Activated T-cell treated with anti-CD3 and anti-CD28 coated beads for 24 hours (primary cell): ENCODE measurements at places on chromosomes 2 and 18.

GRCh38 chr18:53625997-53626599 lies 598.4 kb downstream of the MBD2 start:
- no peak for DNase-seq

DNA sequence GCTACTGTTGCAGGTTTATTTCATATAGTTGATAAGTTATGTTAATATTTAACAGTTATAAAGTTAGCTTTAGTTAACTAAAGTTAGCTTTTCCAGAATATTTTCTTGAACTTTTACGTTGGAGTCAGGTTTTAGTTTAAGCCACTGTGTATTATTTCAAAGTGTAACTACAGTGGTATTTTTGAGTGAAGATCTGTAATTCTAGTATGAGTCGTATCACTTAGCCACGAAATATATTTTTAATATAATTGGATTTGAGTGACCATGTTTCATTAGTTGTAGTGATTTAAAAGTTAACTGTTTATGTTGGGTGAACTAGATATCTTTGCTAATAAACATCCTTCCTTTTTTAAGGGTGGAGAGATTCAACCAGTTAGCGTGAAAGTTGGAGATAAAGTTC lies 2.5 kb downstream of the HSPE1 start:
- no peak for DNase-seq

DNA sequence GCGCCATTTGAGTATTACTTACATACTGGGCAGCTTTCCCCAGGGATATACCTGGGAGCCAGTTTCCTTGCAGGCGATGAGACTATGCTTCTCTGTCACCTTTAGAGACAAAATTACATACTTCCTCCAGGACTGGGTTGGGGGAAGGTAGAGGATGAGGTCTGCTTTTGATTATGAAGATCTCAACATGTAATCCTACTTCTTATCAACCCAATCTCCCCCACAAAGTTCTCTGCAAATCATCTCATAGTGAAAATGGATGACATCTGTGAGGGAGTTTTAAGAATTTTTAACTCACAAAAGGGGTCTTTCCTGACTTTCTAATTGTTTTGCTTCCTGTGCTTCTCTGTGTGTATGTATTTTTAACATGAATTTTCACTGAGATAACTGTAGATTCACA lies 81.9 kb downstream of the TMEM131 start:
- DNase-seq, result no peak

- no peak for DNase-seq
These were observed 675.6 kb upstream of the VRK2 start for GRCh38 chr2:57370882-57371585.

DNA sequence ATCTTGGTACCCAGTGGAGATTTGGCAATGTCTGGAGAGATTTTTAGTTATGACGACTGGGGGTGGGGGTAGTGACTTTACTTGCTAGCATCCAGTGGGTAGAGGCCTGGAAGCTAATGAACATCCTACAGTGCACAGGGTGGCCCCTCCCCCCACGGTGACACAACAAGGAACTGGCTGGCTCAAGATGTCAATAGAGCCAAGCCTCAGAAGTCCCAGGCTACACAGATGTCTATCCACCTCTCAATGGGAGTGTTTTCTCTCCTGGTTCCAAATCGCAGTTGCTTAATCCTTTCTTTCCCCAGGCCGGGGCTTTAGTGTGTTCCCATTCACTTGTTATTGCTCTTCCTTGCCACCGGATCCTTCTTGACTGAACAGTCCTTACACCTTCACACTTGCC lies 9.3 kb upstream of the CCBE1 start:
- no peak for DNase-seq

GRCh38 chr18:7645756-7646155 lies 78.6 kb downstream of the PTPRM start:
- DNase-seq, result no peak

- no peak for DNase-seq
These were observed 33.3 kb downstream of the RBMS1 start for GRCh38 chr2:160460333-160460731.

- DNase-seq, result no peak
These were observed 6.5 kb upstream of the DUSP2 start for GRCh38 chr2:96151595-96152303.

DNA sequence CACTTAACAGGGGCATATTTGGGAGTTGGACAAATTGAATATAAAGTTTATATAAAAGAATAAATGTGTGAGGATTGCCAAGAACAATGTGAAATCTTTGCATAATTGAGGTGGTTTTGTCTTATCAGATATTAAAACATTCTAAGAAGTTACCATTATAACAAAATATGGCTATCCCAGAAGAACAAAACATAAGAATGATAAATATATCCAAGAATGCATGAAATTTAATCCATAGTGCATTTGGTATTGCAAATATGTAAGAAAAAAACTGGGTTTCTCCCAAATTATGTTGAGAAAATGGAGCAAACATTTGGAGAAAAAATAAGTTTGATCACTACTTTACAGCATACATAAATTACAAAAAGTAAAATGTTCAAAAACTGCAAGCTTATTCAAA lies 562.4 kb downstream of the RNF144A start:
- no peak for DNase-seq

- DNase-seq, result no peak
These were observed 2.4 kb downstream of the HNRNPLL start for GRCh38 chr2:38600242-38600891.

DNA sequence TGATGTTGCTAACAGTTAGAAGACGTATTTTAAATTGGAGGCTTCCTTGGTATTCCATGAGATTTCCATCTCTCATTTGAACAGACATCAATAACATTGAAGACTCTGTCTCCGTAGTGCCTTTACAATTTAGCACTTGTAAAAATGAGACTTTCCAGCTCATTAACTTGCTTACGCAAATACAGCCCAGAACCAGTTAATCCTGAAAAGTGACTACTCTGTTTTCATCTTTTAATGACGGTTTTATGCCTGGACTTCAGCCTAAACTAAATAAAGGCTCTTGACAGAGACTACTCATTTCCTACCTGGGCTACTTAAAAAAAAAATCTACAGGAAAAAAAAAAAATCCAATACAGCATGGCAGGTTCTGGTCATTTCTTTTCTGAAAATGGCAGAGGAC lies 148.6 kb downstream of the LRATD1 start:
- no peak for DNase-seq

DNA sequence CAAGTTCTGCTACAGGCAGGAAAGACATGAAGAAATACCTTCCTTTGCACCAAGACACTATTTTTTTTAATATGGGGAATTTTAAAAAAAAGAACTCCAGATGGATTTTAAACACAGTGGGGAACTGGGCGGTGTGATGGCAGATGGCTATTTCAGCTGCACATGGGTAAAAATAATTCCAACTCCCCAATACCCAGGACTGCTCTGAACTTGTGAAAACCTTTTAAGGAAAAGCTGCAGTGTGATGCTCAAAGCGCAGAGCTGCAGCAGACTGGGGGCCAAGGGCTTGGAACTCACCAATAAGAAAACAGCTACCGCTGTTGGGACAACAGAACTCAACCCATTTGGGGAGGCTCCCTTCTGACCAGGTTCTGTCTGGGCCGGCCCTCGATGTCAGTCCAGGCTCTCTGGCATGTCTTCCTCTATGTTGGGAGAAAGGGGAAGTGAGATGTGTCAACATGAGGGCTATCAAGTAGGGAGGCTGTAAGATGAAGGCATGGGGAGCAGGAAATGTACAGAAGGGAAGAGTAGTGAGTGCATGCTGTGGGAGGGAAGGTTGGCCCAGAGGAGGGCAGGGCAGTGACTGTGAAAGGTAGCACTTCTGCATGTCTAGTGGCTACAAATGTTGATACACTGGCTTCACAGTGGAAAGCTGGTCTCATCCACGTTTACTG lies 64.0 kb upstream of the SLC14A2 start:
- DNase-seq, result no peak

GRCh38 chr2:5697562-5697961 lies 5.4 kb downstream of the SOX11 start:
- DNase-seq, result no peak

GRCh38 chr2:10400568-10400977 lies 47.6 kb downstream of the ODC1 start:
- peak; percentile 14 for DNase-seq

- DNase-seq, result no peak
These were observed 288.0 kb downstream of the AFF3 start for GRCh38 chr2:99854236-99854852.

GRCh38 chr2:60351321-60351720 lies 202.1 kb downstream of the BCL11A start:
- no peak for DNase-seq

- no peak for DNase-seq
These were observed 357.0 kb downstream of the TSN start for GRCh38 chr2:122112216-122113005.

DNA sequence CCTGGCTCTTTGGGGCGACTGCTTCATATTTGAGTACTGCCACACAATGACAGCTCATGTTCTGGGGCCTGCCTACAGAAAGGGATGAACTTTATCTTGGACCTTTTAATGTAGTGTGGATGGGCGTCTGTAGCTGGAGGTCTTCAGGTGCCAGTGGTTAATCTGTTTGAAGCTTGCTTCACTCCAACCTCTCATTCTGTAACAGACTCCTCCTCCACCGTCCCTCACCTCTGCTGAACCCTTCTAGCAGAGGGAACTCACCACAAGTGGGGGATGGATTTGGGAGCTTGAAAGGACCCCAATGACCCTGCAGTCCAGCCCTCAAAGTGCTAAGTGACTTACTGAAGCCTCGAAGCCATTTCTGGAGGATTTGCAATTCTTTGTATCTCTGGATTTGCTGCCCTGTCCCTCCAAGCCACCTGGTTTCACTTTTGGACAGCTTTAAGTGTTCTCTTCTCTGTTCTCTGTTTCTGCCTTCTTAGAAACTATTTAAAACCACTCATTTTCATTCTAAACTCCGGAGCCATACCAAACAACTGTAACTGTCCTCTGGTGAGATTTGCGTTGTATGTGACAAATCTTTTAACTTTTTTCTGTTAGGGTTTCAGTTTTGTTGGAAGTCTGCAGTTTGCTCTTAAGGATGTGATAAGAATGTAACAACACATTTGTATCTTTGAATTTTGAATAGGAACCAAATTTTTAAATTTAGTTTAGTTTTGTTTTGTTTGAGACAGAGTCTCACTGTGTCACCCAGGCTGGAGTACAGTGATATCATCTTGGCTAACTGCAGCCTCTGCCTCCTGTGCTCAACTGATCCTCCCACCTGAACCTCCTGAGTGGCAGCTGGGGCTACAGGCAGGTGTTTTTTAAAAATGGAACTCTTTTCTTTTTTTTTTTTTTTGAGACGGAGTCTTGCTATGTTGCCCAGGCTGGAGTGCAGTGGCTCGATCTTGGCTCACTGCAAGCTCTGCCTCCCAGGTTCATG lies 37.0 kb upstream of the CASP8 start:
- no peak for DNase-seq

GRCh38 chr2:41123341-41123740 lies 671.5 kb upstream of the SLC8A1 start:
- no peak for DNase-seq

- no peak for DNase-seq
These were observed 23.9 kb downstream of the RBMS1 start for GRCh38 chr2:160469621-160470204.

DNA sequence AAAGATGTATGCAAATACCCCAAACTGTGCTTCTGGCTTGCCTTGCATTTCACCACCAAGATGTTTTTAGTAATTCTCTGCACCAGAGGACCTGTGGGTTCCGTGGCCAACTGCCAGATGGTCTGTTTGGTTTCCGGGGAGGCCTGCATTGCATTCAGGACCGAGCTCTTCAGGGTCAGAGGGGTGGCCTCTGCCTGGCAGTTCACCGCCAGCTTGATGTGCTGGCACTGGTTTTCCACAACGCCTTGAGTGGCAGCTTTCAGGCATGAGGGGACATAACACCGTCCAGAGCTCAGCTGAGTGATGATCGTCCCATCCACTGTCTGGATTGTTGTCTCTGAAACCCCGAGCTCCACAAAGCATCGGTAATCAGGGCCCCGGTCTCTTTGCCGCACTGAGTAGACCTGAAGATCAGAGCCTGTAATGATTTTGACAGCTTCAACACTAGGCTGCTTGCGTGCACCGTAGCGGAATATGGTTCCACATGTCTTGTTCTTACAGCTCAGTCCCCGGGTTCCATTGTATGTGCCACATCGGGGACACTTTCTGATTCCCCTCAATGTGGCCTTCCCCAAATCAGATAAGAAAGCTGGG lies 9.4 kb downstream of the C2orf42 start:
- DNase-seq, result no peak

- DNase-seq, result no peak
These were observed 17.7 kb downstream of the BOK start for GRCh38 chr2:241576293-241576654.

DNA sequence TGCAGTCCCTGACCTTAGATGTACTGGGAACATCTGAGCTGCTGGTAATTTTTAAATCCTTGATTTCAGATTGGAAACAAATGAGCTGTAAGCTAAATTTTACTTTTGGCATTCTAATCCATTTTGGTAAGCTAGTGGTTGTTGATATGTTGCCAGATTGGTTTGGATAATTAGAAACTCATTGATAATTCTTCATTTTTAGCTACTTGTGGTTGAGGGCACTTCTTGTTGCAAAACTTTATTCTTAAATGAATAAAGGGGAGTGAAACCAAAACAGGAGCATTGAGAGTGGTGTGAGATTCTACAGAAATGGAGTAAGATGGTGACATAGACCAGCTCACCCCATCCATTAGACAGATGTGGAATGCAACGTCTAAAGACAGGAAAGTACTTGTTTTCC lies 64.5 kb downstream of the ITGB1BP1 start:
- DNase-seq, result no peak

DNA sequence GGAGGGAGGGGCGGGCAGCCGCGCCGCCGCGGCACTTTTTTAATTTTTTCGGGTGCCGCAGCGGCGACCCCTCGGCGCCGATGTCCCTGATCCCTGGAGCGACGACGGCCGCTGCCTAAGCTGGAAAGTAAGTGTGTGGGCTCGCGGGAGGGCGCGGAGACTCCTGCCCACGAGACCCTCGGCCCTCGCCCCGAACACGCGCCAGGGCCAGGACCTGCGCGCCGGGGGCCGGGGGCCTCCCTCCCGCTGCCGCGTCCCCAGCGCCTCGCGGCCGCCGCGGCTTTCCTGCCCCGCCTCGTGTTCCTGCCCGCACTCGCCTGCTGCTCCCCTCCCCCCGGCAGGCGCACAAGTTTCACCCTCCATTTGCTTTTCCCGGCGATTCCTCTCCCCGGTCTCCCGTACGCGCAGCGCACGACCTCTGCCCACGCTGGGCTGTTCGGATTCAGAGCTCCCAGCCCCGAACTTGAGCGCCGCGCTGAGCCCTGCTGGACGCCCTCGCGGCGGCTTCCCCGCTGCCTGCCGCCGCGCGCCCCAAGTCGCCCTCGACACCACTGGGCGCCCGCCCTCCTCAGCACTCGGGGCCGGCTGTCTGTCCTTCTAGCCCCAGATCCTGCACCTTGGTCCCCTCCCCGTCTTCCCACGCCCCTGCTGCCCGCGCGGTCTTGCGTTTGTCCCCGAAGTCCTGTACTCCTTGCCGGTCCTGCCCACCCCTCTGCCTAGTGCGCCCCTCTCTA lies 507 bp downstream of the PKP4 start:
- DNase-seq, result peak; percentile 28

GRCh38 chr2:173952267-173953046 lies 12.7 kb downstream of the SP3 start:
- DNase-seq, result no peak

- no peak for DNase-seq
These were observed 1094.6 kb upstream of the CDH2 start for GRCh38 chr18:29271501-29271900.
